T-helper 2 cell (primary cell): ENCODE measurements at places on chromosomes 16 and 17.

DNA sequence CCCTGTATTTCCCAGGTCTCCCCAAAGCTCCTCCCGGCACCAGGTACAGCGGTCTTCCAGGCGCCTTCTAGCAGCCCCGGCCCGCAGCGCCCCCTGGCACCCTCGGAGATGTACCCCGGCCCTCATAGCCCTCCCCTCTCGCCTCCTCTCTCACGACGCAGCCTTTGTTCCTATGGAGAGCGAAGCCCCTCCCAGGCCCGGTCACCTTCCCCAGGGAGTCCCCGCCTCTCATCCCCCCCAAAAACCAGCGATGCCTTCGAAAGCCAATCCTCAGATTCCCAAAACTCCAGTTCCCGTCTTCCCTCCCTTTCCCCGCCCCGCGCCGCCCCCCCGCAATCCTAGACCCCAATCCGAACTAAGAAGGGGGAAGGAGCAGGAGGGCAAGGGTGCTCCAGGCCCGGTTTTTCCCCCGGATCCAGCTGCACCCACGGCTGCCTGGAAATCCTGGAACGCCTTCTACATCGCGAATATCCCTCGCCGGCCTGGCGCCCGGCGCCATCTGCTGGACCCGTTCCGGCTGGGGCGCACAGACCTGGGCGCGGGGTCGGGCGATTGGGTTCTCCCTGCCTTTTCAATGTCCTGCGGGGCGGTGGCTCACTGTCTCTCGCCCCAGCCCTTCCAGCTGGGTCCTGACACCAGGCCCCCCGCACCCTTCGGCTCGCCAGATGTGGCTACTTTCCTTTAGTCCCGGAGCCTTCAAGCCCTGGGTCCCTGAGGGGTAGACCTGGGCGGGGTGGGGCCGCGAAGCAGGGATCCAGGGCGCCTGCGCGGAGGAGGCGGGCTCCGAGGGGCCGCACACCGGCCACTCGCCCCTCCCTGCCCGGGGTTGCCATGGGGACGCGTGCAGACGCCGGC lies at the start of gene DNAH2:
Gene DNAH2, plus strand, starts transcription at position 844 of the 855 bp plus-strand sequence. CDS start 1,991 bp downstream, outside the sequence.
- DNase-seq, result peak; percentile 29

DNA sequence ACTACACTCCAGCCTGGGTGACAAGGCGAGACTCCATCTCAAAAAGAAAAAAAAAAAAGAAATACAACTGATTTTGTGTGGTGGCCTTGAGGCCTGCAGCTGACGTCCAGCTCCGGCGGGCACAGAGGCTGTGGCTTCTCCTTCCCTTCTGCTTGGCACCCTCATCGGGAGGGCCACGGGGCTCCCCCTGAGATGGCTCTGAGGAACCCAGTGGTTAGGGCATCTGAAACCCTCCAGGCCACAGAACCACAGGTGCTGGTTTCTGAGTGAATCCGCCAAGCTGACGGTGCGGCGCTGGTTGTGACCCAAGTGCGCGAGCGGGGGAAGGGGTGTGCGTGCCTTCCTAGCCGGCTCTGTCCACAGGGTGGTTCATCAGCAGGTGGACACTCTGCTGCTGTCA lies 63.4 kb downstream of the LMF1 start:
- no peak for DNase-seq

DNA sequence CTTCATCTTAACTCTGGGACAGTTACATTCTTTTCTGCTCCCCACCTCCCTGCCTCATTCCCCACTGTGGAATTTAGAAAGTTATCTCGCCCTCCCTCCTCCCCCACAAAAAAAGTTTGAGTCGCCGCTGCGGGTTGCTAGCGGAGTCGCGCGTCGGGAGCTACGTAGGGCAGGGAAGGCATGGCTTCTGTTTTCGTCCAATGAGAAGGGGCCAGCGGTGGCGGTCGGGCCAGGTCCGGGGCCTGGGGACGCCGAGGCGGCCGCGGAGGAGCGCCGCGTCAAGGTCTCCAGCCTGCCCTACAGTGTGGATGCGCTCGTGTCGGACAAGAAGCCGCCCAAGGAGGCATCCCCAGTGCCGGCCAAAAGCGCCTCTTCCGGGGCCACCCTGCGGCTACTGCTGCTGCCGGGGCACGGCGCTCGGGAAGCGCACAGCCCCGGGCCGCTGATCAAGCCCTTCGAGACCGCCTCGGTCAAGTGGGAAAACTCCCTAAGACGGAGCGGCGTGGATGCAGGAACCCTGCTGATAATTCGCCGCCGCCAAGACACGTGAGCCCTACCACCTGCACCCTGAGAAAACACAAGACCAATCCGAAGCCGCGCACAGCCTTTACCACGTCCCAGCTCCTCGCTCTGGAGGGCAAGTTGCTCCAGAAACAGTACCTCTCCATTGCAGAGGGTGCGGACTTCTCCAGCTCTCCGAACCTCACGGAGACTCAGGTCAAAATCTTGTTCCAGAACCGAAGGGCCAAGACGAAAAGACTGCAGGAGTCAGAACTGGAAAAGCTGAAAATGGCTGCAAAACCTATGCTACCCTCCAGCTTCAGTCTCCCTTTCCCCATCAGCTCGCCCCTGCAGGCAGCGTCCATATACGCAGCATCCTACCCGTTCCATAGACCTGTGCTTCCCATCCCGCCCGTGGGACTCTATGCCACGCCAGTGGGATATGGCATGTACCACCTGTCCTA lies 8.9 kb downstream of the OR4D1 start:
- peak; percentile 73 for DNase-seq

- no peak for DNase-seq
Measured at GRCh38 chr17:15913826-15914225, 31.1 kb upstream of the ADORA2B start.

GRCh38 chr17:17142556-17142955 lies 63.6 kb downstream of the PLD6 start:
- DNase-seq, result no peak

GRCh38 chr17:78526231-78527025 lies 50.8 kb downstream of the DNAH17 start:
- DNase-seq, result no peak

- no peak for DNase-seq
Measured at GRCh38 chr17:69058165-69058564, 2.6 kb downstream of the ABCA9 start.

GRCh38 chr17:14209215-14209614 lies 27.4 kb downstream of the CDRT15 start:
- no peak for DNase-seq

GRCh38 chr17:82402865-82403264 lies 15.3 kb upstream of the HEXD start:
- DNase-seq, result no peak

- DNase-seq, result no peak
Measured at GRCh38 chr16:67884-68789, 4.3 kb downstream of the RHBDF1 start.

- DNase-seq, result no peak
Measured at GRCh38 chr16:85046931-85047866, 19.6 kb downstream of the KIAA0513 start.

DNA sequence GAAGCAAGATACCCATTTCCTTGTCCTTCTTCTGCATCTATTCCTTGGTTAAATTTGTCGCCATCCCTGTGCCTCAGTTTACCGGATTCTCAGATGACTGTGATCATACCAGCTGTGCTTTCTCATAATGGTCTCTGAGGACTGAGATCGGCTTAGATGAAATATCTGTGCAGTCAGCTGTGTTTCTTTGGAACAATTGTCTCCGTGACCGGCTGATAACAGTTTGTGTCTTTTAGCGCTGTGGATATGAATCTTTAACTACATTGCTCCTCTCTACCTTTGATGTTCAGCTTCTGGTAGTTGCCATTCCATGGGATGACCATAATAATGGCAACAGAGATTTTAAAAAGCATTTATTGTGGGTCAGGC lies 473 bp downstream of the FTO start:
- no peak for DNase-seq

GRCh38 chr16:8619671-8620370 lies 1.7 kb upstream of the METTL22 start:
- no peak for DNase-seq

- no peak for DNase-seq
Measured at GRCh38 chr17:8855477-8856204, 11.8 kb downstream of the PIK3R6 start.

GRCh38 chr17:33750943-33751701 lies 458.0 kb upstream of the ASIC2 start:
- peak; percentile 53 for DNase-seq

GRCh38 chr16:50683689-50684374 lies 2.7 kb upstream of the SNX20 start:
- peak; percentile 56 for DNase-seq

DNA sequence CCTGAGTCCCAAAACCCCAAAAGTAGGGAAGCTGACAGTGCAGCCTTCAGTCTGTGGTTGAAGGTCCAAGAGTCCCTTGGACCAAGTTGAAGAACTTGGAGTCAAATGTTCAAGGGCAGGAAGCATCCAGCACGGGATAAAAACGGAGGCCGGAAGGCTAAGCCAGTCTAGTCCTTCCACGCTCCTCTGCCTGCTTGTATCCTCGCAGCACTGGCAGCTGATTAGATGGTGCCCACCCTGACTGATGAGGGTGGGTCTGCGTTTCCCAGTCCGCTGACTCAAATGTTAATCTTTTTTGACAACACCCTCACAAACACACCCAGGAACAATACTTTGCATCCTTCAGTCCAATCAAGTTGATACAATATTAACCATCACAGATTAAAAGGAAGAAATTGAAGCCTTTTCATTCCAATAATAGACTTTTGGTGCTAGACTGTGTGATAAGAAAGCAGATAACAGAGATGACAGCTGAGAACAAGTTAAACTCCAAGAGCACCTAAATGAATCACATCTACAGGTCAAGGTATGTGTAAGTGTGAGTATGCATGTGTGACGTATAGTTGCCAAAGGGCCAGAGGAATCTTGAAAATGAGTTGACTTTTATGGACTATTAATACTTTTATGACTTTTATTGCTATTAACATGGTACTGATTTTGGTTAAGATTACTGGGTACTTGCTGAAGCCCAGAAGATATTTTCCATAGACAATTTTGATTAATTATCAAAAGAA lies 933.5 kb upstream of the SOX9 start:
- no peak for DNase-seq

DNA sequence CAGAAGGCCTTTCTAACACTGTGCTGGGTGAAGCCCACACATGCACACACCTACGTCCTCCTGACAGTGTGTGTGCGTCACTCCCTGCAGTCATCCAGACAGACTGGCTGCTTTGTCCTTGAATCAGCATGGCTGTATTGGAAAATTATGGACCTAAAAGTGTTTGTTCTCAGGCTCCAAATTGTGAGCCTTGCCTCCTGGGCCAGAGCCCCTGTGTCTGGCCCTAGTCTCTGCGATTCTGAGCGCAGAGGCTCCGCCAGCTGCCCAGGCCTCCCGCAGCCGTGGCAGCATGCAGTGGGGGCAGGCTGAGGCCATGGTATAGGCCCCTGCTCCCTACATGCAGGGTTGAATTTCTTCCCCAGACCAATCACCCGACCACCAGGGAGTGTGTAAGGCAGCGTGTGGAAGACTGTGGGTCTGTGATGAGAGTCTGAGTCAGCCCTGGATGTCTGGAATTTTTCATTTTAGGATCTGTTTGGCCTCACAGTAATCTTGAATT lies 166.9 kb downstream of the LGALS9B start:
- no peak for DNase-seq

DNA sequence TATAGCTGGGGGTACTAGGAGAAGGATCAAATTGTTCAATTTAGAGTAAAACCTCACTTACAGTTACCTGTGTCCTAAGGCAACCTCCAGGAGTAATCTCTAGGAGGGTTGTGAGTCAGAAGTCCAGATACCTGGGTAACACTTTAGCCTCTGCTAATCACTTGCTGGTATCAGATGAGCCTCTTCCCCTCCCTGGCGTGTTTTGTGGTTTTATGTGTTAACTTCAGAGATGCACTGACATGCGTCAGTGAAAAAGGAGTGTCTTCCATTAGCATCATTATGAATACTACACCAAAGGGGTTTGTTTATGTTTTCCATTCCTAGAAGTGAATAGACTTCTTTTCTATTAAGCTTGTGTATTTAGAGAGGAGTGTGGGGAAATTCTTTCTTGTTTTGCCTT lies 208.2 kb downstream of the FTO start:
- no peak for DNase-seq

GRCh38 chr16:30760577-30761426 lies 1.1 kb downstream of the CFAP119 start:
- DNase-seq, result no peak

DNA sequence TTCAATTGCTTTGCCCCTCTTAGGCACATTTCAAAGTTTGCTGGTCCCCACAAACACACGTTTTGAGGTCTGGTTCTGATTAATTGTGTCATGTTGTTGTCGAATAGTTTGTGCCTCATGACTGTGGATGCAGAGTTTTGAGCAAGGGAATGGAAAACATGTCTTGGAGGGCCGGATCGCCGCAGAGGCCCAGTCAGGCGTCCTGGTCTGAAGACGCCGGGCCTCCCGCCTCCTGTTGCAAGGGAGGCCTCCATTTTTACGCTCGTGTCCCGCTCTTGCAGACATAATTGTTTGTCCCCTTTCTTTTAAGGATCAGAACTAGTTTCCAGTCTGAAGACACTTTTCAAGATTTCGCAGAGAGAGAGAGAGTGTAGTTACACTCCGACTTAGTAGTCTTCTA lies 3.2 kb downstream of the NTN1 start:
- DNase-seq, result no peak

DNA sequence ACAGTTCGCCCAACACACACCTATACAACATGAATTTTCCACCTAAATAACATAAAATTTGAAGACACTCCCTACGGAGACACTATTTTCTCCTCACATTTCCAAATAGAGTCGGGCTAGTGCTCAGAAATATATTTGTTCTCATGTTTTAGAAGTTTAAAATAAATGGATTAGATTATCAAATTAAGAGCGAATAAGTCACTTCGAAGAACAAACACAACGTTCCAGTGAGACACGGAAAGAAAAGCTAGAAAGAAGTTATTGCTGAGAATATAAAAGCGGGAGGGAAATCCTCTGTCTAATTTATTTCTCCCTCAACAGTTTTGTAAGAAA lies 2.0 kb upstream of the HS3ST3B1 start:
- DNase-seq, result no peak

DNA sequence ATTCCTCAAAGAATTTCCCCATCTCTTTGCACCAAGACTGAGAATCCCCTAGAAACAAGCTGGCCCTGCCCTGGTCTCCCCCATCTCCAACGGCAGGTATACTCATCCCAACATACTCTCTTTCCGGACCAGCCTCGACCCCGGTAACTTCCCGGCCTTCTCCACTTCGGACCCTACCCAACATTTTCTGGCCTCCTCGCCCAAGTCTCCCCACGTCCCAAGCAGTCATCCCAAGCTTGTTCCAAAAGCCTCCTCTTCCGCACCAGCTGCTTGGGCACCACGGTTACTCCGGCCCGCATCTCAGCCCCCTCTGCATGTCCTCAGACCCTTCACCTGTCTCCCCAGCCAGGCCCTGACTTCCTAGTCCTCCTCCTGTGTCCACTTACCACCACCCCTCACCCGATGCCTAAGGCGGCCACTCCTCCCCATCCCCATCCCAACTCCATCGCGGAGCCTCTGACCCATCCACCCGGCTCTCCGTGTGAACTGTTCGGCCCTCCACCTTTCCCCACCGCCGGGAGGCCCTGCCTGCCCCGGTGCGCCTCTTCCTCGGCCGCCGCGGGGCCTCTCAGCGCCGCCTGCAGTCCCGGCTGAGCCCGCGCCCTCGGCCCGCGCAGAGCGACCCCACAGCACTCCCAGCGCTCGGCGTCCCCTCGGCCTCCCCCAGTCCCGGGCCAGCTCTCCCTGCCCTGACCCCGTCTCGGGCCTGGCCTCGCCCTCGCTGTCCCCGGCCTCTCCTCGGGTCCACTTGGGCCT lies 994 bp downstream of the PITPNA start:
- peak; percentile 20 for DNase-seq
